ENCODE measurements at places on chromosomes 6 and 20. TPM values are rescaled to one million over a fixed set of nuclear protein-coding genes. Genes with fewer than 3 reads are reported as not detected.

GRCh38 chr6:77074037-77074713 is 389.1 kb downstream of the HTR1B start:
- DNase-seq, result no peak

DNA sequence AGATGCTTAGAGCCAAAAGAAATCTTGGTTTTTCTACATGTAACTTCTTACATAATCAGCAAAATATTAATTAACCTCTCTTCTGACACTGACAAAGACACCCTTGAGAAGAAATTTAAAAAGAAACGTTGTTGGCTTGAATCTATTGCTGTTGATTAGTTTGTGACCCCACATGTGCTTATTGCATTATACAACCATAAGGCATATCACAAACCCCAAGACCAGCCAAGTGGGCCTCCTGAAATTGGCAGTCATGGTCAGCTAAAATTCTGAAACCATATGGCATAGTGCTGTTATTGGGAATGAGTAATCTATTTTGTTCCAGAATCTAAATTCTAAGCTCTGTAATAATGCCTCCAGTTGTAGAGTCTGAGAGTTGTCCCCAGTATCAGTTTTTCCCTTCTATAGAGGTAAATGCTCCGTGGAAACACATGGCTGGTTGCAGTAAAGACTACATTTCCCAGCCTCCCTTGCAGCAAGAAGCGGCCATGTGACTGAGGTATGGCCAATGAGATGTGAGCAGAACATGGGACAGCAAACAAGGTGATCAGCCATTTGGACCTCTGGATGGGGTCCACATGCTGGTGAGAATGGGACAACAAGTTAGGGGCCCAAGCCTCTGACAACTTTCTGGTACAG is 42.3 kb upstream of the PTPN1 start:
- DNase-seq, result peak; percentile 39

Gene CLDN20
- total RNA-seq, result not detected

DNA sequence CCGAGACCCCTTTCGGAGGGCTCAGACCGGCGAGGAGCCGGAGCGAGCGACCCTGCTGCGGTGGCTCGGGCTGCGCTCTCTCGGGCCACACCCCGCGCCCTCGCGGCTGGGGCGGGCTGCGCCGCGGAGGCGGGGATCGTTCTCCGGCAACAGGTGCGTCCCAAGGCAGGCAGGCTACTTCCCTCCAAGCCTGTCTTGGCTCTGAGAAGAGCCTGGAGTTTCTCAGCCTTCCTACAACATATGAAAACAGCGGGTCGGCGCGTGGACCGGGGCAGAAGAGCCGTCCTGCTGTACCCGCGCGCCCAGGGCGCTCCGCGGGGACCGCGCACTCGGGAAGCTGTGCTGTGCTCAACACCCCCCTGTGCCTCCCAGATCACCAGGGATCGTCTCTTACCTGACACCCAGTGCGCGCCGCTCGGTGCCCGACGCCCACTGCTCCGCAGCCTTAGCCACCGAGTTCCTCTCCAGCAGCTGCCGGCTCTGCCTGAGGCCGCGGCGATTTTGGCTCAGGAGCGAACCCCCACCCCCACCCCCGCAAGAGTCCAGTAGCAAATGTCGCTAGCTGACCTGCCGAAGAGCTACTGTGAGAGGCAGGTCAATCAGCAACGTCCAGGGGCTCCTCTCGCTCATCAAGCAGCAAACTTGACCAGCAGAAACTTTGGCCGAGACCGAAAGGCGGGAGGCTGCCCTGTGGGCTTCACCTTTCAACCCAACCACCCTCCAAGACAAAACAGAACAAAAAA is 3.7 kb upstream of the OLIG3 start:
- no peak for DNase-seq

DNA sequence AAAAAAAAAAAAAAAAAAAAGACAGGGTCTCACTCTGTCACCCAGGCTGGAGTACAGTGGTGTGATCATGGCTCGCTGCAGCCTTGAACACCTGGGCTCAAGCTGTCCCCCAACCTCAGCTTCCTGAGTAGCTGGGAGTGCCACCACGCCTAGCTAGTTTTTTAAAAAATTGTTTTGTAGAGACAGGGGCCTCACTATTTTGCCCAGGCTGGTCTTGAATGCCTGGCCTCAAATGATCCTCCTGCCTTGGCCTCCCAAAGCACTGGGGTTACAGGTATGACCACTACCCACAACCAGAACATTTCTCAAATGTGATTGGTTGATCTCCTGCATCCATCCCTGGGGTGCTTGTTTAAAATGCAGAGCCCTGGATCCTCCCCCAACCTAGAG is 5.6 kb upstream of the RBCK1 start:
- no peak for DNase-seq

GRCh38 chr6:47836046-47836445 is 54.2 kb downstream of the OPN5 start:
- DNase-seq, result no peak

Gene GJA10
- not detected for total RNA-seq

Gene EDN1
- total RNA-seq, result not detected

- no peak for DNase-seq
Observed at GRCh38 chr20:63031251-63032014, 24.7 kb upstream of the BHLHE23 start.

GRCh38 chr6:121633309-121633708 is 197.9 kb downstream of the GJA1 start:
- no peak for DNase-seq

Gene REM1
- total RNA-seq, result not detected

GRCh38 chr6:61688165-61688564 is 597.9 kb downstream of the KHDRBS2 start:
- no peak for DNase-seq

DNA sequence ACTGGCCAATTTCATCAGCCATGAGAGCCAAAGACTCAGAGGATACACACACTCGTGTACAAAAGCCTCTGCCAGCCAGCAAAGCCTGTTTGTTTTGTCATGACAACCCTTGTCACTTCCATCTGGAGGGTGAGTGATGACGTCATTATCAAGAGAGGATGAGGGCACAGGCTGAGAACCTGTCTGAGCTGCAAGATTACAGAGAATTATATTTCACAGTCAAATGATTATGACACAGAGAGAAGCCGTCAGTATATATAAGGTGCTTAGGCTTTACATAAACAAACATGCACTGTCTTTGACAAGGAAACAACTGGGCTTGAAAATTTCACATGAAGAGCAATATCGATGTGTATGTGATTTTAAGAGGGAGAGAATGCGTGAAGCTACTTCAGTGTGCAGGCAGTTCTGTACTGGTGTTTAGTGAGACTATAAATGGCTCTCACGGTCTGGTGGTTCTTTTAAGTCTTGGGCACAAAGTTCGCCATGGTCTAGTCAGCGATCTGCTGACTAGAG is 36.5 kb upstream of the BCLAF1 start:
- no peak for DNase-seq

DNA sequence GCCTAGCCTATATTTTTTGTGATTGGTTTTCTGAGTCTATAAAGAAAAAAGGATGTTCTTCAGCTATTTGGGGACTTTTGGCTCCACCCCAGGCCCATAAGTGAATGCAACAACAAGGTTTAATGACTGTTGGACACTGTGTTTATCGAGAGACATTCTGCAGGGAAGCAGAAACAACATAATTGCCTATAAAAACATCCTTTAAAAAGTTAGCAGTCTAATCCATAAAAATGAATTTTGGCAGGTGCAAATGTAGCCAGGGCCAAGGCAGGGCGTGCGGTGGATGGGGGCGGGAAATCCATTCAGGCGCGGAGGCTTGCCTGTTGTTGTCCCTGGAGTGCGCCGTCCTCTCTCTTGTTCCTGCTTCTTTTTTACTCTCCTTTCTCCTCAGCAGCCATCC is 99.3 kb downstream of the PAX1 start:
- no peak for DNase-seq

Gene EYA4
- not detected for total RNA-seq

Gene GCNT2
- total RNA-seq, result 4.8 TPM

Gene RIPPLY2
- not detected for total RNA-seq

Measured in activated CD8-positive, alpha-beta T cell treated with anti-CD3 and anti-CD28 coated beads, Interleukin-2, amount 10 ng/mL, durations not matched to agents 7 days and 5 days (primary cell).